ENCODE measurements at places on chromosomes 5 and 9.

DNA sequence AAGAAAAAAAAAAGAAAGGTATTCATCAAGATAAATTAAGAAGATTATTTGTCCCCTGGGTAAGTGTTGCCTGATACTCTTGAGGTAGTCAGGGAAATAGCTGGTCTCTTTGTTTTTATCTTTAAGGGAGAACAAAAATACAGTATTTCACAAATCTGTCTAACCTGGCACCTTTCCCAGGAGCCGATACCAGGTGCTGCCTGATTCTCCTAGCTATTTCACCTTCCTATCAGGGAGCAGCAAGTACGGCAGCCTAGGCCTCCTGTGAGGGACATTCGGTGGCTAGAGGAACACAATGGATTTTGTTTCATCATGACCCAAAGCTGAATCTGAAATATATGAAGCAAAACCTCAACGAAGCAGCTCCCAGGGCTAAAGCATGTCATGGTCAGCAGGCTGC lies 86.0 kb downstream of the TARS1 start:
- DNase-seq = no peak

GRCh38 chr9:129483415-129484351 lies 137.2 kb downstream of the C9orf50 start:
- no peak for DNase-seq

- no peak for DNase-seq
Observed at GRCh38 chr9:137007816-137008270, 11.5 kb upstream of the CLIC3 start.

DNA sequence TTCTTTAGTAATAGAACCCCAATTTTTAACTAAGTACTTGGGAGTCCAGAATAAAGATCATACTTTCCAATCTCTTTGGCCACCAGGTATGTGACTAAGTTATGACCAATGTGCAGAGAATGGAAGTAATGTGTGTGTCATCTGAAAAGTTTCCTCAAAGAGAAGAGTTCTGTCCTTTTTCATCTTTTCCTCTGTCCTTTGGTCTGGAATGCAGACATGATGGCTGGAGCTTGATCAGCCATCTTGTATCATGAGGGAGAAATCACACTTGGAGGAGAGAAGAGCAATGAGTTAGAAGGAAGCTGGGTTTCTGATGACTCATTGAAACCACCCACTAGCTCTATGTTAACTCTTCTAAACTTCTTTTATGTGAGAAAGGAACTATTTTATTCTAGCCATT lies 5.5 kb upstream of the CPEB4 start:
- DNase-seq = no peak

GRCh38 chr5:137136991-137137632 lies 362.0 kb downstream of the SPOCK1 start:
- no peak for DNase-seq

GRCh38 chr5:54743997-54744788 lies 226.6 kb downstream of the SNX18 start:
- DNase-seq = no peak

- DNase-seq = no peak
Observed at GRCh38 chr5:31626156-31626555, 12.8 kb upstream of the PDZD2 start.

GRCh38 chr5:58255386-58255785 lies 204.5 kb downstream of the PLK2 start:
- no peak for DNase-seq

- no peak for DNase-seq
Observed at GRCh38 chr5:150082889-150083288, 3.5 kb downstream of the CSF1R start.

DNA sequence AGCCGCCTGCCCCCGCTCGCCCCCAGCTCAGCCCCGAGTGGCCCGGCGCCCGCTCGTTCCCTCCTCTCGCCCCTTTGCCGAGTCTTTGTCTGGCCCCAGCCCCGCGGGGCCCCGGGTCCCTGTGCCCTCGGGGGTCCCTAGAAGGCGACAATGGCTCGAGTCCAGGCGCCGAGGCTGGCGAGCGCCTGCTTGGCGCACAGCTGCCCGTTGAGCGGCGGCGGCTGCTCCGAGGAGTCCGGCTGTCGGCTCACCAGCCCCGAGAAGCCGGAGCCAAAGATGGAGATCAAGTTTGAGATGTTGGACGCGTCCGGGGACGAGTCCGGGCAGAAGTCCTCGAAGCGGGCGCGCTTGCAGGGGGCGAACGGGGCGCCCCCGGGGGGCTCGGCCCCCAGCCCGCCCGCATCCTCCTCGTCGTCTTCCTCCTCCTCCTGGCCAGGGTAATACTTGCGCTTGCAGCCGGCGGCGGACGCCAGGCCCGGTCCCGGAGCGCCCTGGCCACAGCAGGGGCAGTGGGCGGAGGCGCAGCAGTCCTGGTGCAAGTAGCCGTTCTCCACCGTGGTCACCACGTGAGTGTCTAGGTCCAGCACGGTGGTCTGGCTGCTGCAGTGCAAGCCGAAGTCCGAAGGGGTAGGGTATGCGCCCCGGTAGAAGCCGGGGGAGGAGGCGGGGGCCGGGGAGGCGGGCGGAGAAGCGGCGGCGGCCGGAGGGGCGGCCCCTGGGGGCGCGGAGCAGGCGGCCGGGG lies 1.2 kb downstream of the IER5L start:
- no peak for DNase-seq

GRCh38 chr9:124709292-124709690 lies 61.8 kb downstream of the NR6A1 start:
- DNase-seq = no peak

DNA sequence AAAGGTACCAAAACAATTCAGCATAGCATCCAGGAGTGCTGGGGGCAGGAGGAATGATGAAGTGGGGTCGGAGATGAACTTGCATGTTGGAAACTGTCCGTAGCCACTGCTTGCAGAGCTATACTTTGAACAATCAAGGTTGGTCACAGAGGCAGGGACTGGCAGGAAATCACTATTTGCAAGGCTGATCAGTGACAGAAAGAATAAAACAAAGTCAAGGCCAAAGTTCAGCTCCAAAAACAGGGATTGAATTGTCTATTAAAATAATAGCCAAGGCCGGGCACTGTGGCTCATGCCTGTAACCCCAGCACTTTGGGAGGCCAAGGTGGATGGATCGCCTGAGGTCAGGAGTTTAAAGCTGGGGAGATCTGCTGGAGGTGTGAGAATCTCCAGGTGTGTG lies 18.7 kb upstream of the SPRY4 start:
- no peak for DNase-seq

DNA sequence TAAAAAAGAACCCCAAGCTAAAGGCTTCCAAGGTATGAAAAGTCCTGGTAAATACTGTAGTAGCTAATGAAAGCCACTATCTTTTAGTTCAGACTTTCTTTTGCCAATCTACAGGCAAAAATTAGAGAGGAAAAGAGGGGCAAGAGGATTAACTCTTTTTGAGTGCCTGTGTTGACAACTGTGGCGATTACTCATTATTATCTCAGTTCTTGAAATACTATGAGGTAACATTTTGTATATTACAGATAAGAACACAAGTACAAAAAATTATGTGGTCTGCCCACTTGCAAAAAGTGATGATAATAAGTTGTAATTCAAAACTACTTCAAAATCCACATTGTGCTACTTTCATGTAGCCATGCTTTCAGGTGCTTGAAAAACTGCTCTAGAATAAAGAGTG lies 144.0 kb downstream of the DTWD2 start:
- no peak for DNase-seq

DNA sequence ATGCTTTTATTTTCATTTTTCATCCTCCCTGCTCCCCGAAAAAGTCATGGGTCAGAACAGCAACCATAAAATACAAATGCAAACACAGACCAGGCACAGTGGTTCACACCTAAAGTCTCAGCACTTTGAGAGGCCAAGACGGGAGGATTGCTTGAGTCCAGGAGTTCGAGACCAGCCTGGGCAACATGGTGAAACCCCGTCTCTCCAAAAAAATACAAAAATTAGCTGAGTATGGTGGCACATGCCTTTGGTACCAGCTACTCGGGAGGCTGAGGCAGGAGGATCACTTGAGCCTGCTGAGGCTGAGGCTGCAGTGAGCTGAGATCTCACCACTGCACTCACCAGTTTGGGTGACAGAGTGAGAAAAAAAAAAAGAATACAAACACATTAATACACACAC lies 60.3 kb downstream of the ARHGEF37 start:
- no peak for DNase-seq

DNA sequence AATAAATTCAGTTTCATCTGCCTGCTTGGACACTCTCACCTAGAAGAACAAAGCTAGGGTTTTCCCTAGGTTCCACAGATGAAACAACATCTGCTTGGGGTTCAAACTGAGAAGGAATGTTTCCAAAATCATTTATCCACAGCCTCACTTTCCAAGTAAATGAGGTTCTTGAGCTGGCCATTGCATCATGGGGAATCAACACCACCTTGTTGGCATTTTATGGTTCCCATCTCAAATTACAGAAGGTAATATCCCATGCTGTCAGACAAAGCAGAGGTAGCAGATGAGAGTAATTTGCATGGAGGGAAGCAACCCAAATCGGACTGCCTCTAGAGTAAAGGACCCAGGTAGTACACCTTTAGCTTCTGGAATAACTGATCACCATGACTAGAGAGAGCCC lies 10.5 kb upstream of the NR4A3 start:
- no peak for DNase-seq

DNA sequence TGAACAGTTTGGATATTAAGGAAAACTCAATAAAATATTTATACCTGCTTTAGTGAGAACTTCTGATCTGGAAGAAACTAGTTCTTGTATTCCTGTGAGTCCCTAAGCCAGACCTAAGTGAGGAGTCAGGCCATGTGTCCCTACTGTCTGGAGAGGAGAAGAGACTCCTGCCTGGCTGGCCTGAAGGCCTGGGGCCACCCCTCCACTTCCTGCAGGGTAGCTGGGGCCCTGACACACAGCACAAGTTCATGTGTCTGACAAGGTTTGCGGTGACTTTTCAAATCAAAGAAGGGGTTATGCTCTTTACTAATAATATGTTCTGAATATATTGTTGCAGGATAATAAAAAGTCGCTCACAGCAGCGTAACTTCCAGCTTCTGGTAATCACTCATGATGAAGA lies 16.1 kb upstream of the IL13 start:
- DNase-seq = no peak

GRCh38 chr5:168020542-168021294 lies 270.7 kb upstream of the WWC1 start:
- no peak for DNase-seq

- DNase-seq = no peak
Observed at GRCh38 chr5:149731332-149731616, 1.2 kb downstream of the PPARGC1B start.

DNA sequence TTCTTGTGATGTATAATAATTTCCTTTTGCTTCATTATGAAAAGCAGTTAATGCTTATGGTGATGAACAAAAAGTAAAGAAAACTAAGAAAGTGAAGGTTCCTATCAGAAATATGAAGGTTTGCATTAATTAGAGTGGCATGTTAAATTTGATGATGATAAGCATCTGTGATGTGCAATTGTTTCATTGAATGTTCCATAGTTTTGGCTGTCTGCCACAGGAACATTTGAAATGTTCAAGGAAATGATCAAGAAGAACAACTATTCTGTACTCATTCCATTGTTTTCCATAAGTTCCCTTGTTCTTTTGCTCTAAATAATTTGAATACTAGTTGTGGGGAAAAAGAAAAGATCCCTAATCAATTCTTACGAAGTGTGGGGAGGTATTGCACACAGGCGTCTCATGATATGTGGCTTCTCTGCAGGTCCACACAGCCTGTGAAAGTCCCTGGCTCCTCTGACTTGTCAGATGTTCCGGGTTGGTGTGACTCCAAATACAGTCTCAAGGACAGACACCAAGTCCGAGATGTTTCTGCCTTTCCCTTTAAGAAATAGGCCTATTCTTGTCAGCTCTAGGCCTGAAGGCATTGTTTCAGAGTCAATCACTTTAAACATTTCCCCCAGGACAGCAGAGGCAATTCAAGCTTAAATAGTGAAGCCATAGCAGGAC lies 152.6 kb upstream of the MAST4 start:
- no peak for DNase-seq

DNA sequence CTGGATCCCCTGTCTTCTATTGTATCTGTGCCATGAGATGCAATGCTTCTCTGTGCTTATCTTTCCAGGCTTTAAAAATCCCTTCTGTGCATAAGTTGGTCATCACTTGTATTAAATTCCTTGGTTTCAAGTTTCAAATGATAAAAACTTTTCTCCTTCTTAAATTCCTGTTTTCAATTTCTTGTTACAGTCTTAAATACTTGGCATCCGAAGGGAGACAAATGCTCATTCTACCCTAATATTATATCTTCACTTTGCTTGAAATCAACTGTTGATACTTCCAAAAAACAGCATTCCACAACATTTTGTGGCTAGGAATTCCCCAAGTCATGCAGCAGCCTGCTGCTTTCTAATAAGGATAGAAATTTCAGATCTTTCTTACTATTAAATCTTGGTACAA lies 413.2 kb upstream of the ACTBL2 start:
- DNase-seq = no peak

DNA sequence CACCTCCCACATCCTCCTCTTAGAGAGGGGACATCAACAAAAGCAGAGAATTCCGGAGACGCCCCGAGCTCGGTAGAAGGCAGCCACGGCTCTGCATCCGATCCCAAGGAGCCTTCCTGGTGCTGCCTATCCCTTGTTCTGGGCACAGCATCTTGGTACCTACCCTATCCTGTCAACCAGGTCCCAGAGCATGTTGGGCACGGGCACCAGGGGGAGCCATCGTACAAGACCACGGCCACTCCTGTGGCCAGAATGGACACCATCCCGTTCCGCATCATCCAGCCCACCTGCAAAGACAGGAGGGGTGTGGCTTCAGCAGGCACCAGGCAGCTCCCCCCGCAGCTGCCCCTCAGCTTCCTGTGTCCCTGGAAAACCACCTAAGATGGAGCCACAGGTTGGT lies 62.7 kb upstream of the ZNF354A start:
- DNase-seq = no peak

DNA sequence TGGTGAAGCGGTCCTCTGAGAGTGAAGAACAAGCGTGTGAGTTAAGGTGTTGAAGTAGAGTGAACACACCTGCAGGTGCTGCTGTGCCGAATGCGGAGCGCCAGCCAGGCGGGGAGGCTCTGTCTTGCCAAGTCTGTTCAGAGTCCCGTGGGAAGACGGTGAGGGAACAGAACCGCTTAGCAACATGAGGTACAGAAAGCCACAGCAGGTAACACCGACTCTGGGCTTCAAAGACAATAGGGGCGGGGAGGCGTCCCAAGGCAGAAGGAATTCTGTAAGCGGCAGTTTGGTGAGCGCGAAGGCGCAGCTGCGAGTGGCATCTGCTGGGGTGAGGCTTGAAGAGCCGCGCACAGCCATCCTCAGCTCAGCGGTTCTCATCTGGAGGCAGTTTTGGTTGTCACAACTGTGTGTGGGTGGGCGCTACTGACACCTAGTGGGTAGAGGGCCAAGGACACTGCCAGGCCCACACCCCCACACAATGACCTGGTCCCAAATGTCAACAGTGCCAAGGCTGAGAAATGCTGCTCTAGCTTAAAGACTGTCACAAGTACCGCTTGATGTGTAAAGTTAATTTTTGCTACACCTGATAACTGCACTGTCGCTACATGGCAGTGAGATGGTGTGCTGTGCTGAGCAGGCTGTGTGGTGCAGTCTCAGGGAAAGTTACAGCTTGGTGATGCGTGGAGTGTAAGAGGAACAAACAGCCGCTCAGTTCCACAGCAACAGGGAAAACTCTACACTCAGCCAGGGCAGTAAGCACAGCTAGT lies 67.4 kb upstream of the TBC1D9B start:
- DNase-seq = no peak
